ENCODE measurements at places on chromosomes 2 and 18.
A peak's percentile ranks its signal among the peaks of the same experiment; 100 is the strongest.

DNA sequence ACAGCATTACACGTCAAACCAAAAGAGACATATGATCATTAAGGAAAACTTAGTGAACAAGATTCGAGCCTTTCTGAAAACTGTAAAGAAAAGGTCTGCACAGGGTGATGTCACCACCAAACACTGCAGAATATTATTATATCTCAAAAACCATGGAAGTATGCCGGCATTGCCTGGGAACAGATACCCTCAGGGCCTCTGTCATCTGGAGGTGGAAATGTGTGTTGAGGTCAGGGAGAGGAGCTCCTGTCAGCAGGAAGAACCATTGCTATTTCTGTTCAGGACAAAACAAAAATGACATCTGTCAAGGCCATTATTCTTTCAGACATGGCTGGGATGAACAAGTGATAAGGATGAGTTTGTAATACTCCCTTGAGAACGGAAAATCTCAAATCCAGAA lies 365.9 kb upstream of the TRIB2 start:
- no peak for DNase-seq

- DNase-seq: no peak
These were observed 16.3 kb downstream of the MRPL44 start for GRCh38 chr2:223973606-223974005.

DNA sequence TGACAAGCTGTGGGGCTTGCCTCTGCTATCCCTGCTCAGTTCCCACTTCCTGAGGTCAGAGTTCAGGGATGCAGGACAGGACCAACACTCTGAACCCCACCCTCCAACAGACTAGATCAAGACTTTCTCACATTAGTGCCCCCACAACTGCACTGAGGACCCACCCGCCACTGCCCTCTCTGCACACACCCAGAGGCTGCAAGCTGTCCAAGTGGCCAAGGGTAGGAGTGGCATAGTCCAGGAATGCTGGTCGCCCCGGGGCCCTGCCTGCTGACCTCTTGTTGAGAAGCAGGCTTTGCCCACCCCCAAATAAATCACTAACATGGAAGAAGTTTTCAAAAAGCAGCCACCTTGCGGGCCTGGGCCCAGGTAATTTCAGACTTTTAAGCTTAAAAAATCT lies 5.5 kb upstream of the KIF1A start:
- DNase-seq: no peak

DNA sequence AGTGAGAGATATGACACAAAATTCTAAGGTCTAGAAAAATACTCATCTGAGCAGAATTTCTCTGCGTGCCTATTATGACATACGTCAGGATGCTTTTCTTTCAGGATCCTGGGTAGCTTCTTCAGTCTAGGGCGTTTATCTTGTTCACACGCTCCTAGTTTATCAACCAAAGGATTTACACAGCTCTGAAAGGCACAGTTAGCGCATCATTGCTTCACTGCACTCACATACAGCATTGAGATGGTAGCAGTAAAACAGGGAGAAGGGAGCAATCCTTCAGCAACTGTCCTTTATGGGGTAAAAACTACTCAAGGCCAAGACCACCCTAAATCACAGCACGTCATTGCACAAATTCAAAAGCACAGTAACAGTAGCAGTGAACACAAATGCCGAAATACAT lies 222.8 kb downstream of the SUCLG1 start:
- DNase-seq: no peak

GRCh38 chr2:168056242-168056787 lies 191.1 kb downstream of the STK39 start:
- DNase-seq: no peak

DNA sequence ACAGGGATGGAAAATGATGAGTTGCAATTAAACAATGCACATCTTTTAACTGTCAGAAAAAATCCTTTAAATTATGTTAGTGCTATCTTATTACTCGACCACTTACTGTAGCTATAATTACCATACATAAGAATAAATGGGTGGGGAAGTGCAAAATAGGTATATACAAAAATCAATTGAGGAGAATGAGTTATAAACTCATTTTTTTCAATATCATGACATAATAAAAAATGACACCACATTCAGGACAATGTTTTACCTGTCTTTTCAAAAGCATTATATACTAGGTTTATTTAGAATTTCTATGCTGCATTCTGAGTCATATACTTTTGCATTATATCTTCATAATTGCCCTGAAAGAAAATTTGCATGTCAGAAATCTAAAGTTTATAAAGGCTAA lies 1533.6 kb downstream of the LRP1B start:
- no peak for DNase-seq

- DNase-seq: no peak
These were observed 988.3 kb upstream of the GYPC start for GRCh38 chr2:125667630-125668029.

DNA sequence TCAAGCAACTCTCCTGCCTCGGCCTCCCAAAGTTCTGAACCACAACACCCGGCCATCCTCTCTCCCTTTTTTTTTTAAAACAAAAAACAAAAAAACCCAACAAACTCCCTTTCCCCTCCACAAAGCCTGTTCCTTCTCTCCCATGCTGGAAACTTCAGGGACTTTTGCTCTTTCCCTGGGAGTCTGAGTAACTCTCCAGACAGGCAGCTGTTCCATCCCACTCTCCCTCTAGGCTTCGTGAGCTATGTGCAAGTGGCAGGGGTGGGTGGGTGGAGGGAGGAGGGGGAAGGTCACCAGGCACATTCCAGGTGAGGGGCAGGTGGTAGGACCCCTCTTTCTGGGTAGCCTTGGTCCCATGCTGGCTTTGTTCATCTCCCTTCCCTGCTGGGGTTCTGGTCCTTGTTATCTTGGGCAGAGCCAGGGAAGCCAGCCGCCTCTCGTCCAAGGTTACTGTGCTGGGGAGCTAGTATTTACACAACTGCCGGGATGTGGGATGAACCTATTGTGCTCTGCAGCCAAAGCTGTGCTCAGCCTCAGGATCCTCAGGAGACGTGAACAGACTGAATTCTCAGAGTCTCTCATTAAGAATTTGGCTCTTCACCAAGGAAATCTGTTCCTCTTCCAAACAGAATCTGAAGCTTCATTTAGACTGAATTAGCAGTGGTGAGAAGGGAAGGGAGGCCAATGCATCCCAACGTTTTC lies 106.9 kb downstream of the LIPG start:
- DNase-seq: no peak

GRCh38 chr2:223976635-223977226 lies 19.5 kb downstream of the MRPL44 start:
- DNase-seq: no peak

GRCh38 chr2:35228584-35228983 lies 1127.0 kb upstream of the CRIM1 start:
- no peak for DNase-seq

DNA sequence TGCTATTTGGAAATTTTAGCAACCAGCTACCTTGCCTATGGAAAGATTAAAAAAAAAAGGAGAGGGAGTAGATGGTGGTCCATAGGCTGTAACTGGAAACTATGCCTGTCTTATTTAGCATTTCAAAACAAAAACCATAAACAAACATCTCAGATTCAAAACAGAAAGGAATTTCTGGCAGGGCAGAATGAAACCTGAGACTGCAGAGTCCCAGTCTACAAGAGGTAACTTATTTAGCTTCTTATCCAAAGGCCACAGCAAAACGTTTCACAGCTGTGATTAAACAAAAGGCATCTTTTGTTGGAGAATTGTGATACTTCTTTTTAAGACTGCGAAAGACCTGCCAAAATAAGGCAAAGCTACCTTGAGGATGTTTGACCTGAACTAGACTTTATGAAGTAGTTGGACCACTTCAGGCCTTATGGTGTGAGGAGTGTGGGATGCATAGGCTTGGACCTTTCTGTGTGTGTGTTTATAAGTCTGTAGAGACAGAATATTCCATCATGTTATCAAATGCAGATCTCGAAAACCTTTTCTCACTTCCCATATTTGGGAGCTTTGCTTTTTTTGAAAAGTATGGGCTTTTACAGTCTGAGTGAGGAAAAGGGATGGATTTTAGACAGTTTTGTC lies 11.0 kb downstream of the CRIM1 start:
- DNase-seq: no peak

DNA sequence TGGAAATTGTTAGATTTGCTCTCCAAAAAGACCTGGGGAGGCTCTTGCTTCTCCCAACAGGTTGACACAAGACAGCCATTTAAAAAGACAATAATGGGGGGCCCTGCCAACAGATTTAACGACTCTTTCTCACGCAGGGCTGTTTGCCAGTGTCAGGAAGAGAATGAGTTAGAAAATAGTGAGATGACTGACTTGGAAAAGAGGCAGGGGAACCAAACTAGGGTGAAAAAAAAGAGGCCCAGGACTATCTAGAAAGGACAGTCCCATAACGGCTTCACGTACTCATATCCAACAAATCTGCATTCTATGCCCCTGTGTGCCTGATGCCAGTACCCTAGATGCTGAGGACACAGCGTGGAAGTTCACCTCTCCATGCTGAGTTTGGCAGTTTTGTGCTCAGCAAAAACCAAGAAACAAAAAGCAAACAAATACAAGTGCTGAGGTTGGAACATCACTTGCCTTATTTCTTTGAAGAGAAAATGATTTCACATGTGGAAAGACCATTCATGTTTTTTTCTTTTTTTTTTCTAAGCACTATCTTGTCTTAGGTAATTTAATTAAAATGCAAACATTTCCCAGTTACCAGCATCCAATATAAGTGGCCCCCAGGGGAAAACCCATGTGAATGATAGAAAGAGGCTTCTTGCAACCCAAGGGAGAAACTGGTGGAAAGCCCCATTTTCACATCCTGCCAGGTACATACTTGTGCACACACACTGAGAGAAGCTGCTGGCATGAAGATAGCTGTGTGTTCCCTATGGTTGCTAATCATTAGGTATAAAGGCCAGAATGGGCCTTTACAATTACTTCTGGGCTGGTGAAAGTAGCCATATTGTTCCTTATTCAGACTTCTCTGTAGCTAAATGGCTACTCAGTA lies 10.6 kb upstream of the WIPF1 start:
- DNase-seq: no peak

- no peak for DNase-seq
These were observed 125.0 kb downstream of the CACNB4 start for GRCh38 chr2:151973901-151974199.

DNA sequence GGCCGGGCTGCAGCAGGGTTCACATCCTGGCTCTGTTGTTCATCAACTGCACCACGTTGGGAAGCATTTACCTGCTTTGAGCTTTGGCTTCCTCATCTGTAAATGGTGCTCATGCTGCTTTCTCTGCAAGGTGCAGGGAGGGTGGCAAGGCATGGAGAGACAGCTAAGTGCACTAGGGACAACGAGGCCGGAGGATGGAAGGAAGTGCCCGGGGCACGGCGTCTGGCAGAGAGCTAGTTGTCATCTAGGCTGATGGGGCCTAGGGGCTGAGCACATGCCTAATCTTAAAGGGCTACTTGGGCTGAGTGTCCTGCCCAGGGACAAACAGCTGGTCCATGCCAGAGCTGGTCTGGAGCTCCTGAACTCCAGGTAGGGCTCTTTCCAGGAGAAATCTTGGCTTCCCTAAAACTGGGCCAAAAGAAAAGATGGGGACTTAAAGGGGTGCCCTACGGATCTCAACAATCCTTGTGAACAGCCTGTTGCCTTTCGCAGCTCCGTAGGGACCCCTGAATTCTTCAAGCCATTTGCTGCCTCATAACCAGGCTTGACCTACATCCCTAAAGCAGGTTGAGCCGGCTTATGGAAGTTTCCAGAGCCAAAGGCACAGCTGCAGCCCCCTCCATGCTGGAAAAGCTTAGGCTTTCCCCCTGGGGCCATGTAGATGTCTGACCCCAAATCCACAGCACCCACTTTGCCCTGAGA lies 130.8 kb downstream of the SMAD7 start:
- DNase-seq: peak; percentile 3

DNA sequence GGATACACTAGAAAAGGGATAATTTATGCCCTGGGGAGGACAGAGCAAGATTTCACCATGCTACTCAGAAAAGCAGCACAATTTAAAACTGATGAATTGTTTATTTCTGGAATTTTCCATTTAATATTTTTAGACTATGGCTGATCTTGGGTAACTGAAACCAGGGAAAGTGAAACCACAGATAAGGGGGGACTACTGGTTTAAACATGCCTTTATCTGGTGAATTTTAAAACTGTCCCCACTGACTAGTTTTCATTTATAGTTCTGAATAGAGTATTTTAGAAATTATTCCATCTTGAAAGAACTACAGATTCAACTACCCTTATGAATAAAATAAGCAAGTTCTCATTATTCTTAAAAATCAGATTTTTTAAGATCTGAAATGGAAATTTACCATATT lies 15.0 kb downstream of the NFU1 start:
- no peak for DNase-seq

- peak; percentile 82 for DNase-seq
These were observed 41.6 kb downstream of the PKDCC start for GRCh38 chr2:42089340-42089925.

DNA sequence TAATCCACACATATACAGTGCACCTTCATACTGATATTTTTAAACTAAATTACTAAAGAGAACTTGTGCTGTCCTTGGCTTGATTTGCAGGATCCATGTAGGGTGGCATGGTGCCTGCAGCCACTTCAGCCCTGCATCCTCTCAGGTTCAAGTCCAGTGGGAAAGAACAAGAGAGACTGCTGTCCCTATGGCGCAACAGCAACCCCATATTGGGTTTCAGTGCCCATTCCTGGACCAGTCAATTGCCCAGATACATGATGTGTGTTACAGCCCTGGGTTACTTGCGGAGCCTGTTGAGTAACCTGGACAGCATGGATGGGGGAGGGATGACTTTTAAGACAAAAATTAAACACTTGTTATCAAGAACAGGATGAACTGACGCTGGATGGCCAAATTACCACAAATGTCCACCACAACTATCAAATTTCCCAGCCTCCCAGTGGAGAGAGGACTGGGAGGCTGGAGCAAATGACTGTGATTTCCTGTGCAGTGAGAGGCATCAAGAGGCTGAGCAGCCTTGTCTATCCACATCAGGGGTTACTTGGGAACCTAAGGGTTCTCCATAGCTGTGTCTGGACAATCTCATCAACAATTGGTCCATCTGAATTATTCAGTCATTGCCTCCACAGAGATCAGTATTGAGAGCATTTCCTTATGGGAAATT lies 162.0 kb downstream of the CAPN13 start:
- DNase-seq: no peak

DNA sequence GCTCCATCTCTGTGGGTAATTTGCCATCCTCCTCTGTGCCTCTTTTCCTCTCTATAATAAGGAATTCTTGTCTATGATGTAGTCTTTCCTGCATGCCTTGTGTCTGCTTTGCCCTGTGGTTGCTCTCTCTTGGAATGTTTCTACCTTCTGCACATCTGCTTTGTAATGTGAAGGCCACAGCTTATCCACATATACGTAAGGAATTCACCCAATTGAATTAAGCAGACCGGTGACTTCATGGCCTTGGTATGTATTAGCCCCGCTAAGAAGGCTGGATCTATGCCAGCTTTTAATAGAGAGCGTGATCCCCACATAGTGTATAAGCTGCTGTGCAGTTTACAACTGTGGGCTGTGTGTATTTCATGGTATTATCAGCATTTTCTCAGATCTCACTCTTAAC lies 274.7 kb downstream of the RNF144A start:
- no peak for DNase-seq

GRCh38 chr2:192183296-192183695 lies 11.4 kb downstream of the TMEFF2 start:
- DNase-seq: no peak

DNA sequence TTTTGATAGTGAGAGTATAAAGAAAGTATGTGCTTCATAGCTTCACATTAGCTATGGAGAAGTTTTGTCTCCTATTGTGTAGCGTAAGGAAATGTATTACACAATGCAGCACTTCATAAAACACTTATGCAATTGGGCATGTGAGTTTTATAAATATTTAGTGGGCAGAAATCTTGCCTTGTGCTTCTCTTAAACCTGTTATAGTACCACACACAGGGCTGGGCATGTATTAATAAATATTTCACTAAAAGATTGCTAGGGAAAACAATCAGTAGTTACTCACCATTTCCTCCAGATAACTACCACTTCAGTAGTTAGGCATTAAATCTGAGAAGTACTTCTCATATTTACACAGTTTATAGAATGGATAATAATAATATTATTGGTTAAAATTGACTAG lies 1080.8 kb upstream of the PIK3C3 start:
- DNase-seq: no peak

Data from activated CD4-positive, alpha-beta T cell treated with anti-CD3 and anti-CD28 coated beads, Interleukin-2, amount 50 U/mL, for 48 hours (primary cell).